ENCODE measurements at places on chromosomes 6 and 20.
A peak's percentile ranks its signal among the peaks of the same experiment; 100 is the strongest.

DNA sequence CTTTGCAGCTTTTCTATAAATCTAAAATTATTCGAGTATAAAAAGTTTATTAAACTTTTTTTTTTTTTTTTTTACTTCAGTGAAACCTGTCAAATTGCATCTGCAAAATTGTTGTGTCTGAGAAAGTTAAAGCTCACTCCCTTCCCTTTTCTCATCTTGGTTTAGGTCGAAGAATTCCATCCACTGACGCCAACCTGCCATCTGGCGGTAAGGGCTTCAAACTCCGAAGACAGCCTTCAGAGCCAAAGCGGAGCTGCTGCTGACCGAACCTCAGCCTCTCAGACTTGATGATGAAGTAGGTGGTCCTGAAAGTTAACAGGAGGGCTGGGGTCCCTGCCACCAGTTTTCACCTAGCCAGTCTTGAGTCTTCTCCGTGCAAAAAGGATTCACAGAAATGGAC is 29.6 kb upstream of the VAPB start:
- no peak for DNase-seq

GRCh38 chr20:2659547-2659946 is 4.5 kb downstream of the IDH3B start:
- DNase-seq, result no peak

- no peak for DNase-seq
Observed at GRCh38 chr6:39047434-39048327, 900 bp upstream of the GLP1R start.

DNA sequence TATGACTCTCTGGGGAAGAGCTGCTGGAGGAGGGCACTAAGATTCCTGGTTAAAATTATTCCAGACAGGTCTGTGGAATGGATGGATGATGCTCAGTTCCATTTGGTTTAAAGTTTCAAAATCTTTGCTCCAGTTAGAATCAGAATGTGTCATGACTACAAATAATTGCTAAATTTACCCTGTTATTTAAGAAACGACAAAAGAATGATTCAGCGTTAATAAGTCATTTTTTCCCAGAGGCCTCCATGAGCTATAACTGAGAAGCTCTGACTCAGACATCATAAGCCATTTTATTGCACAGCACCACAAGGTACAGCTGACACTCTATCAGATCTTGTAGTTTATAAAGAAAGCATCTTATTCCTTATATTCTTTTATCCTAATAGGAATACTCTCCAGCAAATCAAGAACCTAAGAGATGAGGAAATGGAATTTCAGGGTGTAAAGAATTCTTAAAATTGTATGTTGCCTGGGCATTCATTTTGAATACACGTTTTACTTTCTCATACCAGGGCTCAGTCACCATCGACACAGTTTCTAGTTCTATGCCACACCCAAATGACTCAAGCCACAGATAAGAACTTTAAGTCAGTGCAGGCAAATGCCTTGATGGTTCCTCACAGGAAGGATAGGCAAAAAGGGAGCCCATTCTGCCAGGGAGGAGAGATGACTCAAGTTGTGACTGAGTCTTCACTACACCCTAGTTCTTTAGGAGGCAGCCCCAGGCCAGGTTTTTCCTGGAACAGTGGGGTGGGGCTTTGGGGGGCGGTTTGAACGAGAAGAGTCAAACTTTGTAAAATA is 636.0 kb downstream of the MMUT start:
- peak; percentile 96 for DNase-seq

DNA sequence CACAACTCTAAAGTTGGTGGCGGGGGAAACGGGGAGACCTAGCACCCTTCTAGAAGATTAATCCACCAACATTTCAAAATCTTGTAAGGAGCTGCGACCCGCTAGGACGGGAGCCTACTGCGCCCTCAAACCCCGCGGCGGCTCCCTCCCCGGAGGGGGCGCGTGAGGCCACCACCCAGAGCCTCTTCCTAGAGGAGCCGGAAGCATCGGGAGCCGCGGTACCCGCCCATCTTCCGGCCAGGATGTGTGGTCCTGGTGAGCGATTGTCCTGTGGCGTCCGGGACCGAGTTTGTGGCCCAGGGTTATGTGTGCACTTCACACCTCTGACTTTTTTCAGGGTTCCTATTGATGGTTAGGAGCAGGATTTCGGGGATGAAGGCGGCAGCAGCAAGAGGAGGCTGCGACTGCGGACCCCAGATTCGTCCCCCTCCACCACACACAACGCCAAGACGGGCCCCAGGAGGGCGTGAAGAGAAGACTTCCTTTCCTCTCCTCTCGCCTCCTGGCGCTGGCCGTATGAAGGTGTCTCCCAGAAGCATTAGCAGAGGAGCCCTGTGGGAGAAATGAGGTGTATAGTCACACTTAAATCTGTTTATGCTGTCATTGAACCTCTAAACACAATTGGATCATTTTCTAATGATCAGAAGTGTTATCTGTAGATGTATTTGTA is 10.7 kb downstream of the ZNF165 start:
- no peak for DNase-seq

- DNase-seq, result peak; percentile 35
Observed at GRCh38 chr6:28683945-28684538, 158.4 kb downstream of the GPX5 start.

DNA sequence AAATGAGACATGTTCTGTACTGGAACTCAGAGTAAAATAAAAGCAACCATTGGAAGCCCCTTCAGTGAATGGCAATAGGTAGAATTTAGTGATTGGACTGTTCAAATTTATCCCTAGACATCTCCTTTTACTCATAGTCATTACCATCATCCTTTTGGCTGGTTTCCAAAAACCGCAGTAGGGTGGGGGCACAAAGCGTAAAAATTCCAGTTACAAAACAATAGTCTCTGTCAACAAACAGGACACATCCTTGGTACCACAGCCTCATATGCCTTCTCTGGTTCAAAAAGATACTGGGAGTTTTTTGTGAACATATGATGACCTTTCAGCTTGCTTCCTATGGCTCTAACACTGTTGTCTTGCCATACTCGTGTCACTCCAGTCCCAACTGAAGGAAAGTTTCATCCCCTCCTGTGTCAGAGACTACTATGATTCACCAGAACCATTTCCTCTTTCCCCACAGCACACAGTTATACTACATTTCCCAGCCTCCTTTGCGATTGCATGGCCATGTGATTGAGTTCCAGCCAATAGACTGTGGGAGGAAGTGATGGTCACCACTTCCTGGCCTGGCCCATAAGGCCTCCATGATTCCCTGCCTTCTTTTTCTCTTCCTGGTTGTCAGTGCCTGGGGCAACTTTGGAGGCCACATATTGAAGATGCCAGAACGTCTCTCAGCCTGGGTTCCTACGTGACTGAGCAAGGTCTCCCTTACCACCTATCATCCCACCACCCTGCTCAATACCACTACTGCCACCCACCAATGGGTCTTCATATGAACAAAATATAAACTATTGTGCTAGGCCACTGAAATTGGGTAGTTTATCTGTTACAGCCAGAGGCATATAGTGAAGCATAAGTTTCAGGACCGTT is 162.4 kb downstream of the ID4 start:
- no peak for DNase-seq

GRCh38 chr6:130520801-130521200 is 155.0 kb downstream of the TMEM200A start:
- DNase-seq, result no peak

GRCh38 chr6:105320271-105320670 is 82.6 kb downstream of the PREP start:
- DNase-seq, result no peak

DNA sequence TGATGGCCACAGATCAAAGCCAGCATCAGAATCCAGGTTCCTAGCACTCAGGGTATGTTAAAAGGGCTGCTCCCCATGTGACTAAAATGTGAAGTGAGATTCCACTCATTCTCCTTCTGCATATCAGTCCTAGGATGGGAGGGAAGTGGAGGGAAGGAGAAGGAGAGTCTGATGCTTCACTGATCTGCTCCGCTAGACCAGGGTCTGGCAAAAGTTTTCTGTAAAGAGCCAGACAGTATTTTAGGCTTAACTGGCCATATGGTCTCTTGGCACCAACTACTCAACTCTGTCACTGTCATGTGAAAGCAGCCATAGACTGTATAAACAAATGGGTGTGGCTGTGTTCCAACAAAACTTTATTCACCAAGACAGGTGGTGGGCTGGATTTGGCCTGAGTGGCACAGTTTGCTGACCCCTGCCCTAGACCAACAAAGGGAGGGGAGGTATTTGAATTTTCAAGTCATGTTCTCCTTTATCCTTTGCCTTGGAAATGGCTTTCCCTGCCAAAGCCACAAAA is 22.6 kb downstream of the GHRH start:
- DNase-seq, result no peak

- DNase-seq, result no peak
Observed at GRCh38 chr6:36774331-36774730, 64.9 kb downstream of the CPNE5 start.

GRCh38 chr6:30325150-30325872 is 1.4 kb upstream of the TRIM39 start:
- peak; percentile 62 for DNase-seq

- DNase-seq, result no peak
Observed at GRCh38 chr20:63023071-63023935, 16.5 kb upstream of the BHLHE23 start.

All from A549 (cell line).